ENCODE measurements at places on chromosomes 12 and 14.

- no peak for DNase-seq
These were observed 7.9 kb downstream of the IFFO1 start for GRCh38 chr12:6547987-6548386.

DNA sequence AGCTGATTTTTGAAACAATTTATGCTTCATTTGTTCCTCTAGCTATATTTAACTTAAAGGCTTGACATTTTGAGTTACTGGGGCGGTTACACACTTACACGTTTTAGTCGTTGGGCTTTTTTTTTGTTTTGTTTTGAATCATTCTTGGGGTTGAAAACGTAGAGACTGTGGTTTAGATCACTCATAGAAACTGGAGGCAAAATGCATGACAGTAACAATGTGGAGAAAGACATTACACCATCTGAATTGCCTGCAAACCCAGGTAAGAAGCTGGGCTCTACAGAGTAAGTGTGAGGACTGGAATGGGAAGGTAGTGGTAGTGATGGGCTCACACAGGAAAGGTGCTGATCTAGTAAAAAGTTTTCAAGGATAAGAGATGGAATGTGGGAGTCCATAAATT, at the start of gene CLEC2D:
Gene CLEC2D (plus strand): TSS at position 180 of the 400 bp plus-strand sequence. CDS start 22 bp downstream, at position 202.
- DNase-seq, result peak; percentile 77

DNA sequence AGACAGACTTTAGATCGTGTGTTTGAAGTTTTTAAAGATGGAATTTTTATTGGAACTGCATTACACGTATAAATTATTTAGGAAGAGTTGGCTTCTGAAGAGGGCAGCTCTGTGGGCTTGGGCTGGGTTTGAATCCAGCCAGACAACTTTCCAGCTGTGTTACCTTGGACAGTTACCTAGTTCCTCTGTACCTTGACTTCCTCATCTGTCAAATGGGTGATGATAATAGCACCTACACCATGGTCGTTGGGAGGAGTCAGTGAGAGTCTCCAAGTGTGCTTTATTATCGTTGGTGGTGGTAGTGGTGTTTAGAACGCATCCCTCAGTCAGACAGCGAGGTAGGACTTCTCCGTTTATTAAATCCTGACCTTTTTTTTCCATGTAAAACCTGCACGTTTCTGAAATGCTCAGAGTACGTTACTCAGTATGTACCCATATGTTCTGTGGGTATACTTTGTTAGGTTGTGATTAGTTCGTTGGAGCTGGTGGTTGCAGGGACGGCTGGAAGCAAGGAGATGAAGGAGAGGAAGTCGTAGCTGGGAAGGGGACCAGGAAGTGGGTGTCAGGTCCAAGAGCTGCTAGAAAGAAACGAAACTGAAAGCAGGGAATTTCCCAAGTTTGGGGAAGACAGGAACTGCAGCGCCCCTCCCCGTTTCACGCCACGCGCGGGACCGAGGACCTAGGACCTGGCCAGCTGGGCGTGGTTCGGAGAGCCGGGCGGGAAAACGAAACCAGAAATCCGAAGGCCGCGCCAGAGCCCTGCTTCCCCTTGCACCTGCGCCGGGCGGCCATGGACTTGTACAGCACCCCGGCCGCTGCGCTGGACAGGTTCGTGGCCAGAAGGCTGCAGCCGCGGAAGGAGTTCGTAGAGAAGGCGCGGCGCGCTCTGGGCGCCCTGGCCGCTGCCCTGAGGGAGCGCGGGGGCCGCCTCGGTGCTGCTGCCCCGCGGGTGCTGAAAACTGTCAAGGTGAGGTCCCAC, at the start of gene OAS3:
Gene OAS3 (plus strand): TSS at position 734 of the 979 bp plus-strand sequence. CDS start 57 bp downstream, at position 791.
- peak; percentile 79 for DNase-seq

DNA sequence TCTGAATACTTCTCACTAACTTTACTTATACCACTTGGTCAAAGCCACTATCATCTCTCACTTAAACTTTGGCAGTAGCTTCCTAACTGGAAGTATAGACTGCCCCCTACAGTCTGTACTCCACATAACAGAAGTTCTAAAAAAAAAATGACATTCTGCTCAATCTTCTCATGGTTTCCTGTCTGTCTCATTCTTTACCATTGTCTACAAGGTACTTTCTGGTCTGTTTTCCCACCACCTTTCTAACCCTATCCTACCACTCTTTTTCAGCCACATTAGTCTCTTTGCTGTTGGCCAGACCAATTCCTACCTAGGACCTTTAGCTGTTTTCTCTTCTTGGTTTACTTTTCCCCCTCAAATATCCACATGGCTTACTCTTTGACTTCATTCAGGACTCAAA, 14.7 kb downstream of the CPSF6 start:
- peak; percentile 76 for DNase-seq

GRCh38 chr14:35047976-35048513, 2.0 kb downstream of the FAM177A1 start:
- DNase-seq, result no peak

- no peak for DNase-seq
These were observed 163.9 kb downstream of the ASCL4 start for GRCh38 chr12:107938446-107938845.

DNA sequence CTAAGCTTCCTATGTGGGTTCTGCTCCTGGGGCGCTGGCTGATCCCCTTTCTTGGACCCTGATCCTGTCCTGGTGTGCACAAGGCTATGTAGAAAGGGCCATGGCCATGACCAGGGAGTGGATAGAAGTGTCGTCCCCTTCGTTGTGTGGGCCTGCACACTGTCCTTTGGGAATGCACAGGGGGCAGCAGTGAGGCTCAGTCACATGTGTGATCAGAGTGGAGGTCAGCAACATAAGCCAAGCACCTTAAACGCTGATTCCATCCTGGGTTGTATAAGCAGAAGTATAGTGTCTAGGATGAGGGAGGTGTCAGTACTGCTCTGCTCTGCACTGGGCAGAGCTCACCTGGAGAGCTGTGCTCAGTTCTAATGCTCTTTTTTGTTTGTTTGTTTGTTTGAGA, 48.4 kb downstream of the ESRRB start:
- DNase-seq, result no peak

GRCh38 chr14:65134651-65135579, 32.6 kb upstream of the MAX start:
- no peak for DNase-seq

- DNase-seq, result no peak
These were observed 1378.3 kb upstream of the SEL1L start for GRCh38 chr14:82911930-82912329.

DNA sequence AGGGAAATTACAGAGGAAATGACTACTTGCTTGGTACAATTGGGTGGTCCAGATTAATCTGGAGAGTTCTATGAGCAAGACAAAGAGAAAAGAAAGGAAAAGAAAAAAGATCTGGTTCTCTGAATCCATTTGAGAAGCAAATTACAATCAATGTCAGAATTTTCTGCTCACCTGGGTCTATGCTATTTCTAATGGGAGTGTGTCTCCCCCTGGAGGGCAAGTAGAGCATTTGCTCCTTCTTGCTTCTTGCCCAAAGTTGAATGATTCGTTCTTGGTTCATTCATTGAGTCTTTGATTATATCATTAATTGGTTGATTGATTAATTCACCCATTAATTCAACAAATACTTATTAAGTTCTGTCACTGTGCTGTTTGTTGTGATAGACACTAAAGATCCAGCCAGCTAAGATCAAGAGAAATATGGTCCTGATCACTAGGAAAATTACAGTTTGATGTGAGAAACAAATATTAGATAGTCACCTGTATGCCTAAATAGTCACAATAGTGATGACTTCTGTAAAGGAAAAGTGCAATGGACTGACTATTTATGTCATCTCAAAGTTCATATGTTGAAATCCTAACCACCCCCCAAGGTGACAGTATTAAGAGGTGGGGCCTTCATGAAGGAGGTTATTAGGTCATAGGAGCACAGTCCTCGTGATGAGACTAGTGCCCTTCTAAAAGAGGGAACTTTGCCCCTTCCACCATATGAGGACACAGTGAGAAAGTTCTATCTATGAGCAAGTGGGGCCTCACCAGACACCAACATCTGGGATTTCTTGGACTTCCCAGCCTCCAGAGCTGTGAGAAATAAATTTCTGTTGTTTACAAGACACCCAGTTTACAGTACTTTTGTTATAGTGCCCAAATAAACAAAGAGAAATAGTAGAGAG, 8.0 kb upstream of the ASB8 start:
- peak; percentile 52 for DNase-seq

Data from CD4-positive, alpha-beta T cell treated with Interleukin-1 beta for 1 hour (primary cell).